ENCODE measurements at places on chromosomes 2 and 18. TPM values are rescaled to one million over a fixed set of nuclear protein-coding genes. Genes with fewer than 3 reads are reported as not detected.

- peak; percentile 17 for DNase-seq
These were observed 1.1 kb upstream of the KCTD1 start for GRCh38 chr18:26549263-26550094.

The CXCR1 gene
- 0.12 TPM for total RNA-seq

DNA sequence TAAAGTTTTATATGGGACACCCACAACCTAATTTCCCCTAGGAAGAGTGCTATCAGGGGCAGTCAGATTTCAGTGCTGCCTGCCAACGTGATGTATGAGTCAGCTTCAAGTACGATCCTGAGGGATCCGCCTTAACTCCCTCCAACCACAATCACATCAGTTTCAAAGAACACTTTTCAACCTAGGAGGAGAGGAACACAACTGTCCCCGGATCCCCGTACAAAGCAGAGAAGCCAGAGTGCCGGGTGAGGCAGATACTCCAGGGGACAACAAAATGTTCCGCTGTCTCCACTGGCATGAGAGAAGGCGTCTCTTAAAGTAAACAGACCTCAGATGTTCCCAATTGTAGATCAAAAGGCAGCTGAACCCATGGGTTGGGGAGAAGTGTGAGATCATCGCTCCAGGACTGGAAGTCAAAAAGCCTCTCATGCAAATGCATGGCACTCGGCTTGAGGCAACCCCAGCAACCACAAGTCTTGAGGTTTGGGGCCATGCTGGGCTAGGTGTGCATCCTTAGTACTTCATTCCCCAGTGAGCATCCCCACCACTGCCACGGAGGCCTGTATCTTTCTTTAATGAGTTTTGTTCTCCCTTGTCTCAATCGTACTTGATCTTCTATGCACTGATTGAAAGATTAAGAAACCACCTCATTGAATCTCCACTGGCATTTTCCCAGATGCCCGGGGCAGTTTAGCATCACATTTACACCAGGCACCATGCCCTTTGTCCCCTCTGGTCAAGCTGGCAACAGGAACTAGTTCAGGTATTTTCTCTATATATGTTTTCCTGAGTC, 91.0 kb upstream of the CCBE1 start:
- DNase-seq, result no peak

DNA sequence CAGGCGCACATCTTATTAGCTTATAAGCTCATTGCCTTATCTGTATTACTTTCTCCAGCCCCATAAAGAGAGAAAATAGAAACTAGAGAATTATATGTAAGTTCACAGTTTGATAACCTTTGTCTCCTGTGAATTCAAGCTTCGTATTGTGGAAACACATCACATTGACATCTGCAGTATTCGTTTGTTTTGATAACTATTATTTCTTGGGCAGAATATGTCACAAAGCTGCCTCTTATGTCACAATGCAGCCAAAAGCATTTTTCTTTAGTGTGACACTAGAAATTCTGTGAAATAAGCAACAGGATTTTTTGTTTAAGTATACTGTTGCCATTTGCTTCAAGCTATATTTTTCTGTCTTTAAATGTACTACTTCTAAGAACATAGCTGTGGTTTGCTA, 221.5 kb downstream of the DOK6 start:
- DNase-seq, result no peak

DNA sequence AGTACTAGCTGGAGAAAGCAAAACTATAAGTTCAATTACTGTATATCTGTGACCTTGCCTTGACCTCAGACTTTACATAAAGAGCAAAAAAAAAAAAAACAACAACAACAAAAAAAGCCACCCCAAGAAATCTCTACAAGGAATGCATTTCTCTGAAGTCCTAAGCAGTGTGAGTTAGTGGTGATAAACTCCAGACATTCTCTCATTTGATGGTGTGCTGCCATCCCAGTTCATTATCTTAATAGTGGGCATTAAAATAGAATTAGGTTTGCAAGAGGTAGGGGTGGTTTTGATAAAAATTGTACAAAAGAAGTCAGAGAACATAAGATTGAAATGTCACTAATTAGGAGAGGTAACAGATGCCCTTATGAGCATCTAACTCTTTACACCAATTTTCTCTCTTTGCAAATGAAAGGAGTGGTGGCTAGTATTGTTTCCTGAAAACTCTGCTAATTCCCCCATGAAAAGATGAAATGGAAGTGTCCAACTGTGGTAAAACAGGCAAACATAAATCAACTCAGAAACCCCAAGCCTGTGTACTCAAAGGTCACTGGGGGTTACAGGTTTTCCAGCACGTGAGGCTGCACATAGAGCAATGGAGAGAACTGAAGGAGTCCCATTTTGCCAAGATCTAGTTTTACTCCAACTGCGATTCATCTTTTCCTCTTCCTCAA, 131.9 kb downstream of the MEIS1 start:
- no peak for DNase-seq

DNA sequence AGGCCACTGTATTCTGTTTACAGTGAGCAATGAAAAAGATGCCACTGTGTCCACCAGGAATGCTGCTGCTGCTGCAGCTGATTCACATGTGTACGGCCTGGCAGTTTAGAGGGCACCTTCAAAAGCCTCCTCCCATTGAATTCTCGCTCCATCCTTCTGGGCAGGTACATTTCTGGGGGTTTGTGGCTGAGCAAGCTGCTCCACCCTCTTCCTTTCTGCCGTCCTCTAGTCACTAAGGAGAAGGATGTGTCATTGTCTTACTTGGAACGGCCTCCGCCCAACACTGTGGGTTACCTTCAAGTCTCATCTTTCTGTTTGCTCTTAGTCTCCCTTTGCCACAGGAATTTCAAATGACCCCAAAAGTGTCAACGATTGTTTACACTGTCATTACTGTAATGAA, 182.0 kb downstream of the ZBTB7C start:
- no peak for DNase-seq

The PLEKHH2 gene
- 0.96 TPM for total RNA-seq

DNA sequence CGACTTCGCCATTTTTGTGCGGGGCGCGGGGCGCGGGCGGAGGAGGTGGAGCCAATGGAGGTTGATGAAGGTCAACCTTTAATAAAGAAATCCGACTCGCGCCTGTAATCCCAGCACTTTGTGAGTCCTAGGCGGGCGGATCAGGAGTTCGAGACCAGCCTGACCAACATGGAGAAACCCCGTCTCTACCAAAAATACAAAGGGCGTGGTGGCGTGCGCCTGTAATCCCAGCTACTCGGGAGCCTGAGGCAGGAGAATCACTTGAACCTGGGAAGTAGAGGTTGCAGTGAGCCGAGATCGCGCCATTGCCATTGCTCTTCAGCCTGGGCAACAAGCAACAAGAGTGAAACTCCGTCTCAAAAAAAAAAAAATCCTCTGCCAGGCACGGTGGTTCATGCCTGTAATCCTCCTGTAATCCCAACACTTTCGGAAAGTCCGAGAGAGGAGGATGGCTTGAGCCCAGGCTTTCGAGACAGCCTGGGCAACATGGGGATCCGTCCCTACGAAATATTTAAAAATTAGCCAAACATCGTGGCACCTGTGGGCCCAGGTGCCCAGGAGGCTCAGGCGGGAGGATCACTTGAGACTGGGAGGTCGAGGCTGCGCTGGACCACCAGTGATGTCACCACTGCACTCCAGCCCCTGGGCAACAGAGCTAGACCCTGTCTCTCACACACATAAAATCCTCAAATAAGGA, 493 bp upstream of the PREB start:
- DNase-seq, result no peak

Measured in T-cell (primary cell).